ENCODE measurements at places on chromosomes 3 and 15.

GRCh38 chr3:187098923-187099512, 40.3 kb downstream of the RPL39L start:
- DNase-seq: no peak

GRCh38 chr3:24965706-24966385, 462.2 kb upstream of the RARB start:
- DNase-seq: no peak

DNA sequence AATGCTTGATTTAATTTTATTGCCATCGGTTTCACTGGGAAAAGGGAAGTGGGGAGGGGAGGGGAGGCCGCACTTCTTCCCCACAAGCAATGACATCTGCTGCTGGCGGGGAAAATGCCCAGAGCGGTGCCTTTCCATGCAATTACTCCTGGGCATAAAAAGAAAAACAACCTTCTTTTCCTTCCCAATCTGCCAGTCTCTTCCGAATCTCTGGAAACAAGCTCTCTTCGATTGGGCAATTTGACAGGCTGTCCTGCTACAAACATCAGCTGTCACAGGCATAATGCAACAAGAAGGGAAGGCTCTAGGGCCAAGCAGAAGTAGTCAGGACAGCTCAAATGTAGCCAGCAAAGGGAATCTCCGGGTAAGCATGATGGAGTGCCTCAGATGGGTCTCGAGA, 93.4 kb upstream of the STRIT1 start:
- DNase-seq: no peak

DNA sequence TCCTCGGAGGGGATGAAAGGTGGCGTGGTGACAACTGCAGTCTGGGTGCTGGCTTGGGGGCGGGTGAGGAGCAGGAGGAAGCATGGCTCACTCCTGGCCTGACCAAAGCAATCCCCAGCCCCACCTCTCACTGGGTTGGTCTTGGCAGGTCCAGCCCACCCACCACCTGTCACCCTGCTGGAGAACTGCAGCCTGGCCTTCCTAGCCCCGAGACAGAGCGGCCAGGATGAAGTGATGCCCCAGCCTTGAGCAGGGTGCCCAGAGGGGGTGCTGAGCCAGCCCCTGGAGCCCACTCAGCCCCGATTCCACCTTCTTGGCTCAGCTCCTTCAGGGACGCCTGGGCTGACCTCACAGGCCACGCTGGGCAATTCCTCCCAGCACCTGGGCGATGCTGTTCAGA, 89.9 kb downstream of the IQSEC1 start:
- no peak for DNase-seq

DNA sequence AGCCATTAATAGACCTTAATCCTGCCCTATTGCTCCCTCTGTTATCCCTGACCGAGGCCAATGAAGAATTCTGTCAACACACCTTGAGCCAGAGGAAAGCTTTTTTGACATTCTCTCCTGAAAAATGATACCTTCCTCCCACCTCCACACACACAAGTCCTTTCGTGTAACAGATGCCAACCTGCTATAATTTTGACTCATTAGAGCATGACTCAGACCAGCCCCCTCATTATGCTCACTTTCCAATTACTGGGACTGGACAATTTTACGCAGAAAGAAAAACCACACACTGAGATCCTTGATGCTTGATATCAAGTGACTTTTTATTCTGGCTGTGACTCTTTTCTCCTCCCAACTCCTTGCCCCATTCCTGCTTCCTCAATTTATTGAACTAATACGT, 50.9 kb downstream of the LSAMP start:
- no peak for DNase-seq

GRCh38 chr3:38479431-38480092, 16.6 kb upstream of the EXOG start:
- DNase-seq: peak; percentile 83

DNA sequence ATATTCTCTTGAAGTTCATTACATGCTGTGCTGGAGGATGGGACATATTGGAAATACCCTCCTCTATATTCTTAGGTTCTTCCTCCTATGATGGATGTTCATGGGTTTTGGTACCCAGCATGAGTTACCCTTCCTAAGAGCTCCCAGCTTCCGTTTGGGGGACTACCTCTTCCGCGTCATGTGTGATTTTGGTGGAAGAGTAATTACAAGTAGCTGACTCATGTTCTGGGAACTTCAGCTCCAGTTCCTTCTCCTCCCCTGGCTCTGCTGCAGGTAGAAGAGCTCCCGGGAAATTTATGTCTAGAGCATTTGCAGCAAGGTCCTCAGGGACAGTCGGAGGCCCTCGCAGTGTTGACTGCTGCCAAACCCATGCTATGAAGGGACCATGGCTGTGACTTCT, 208.8 kb upstream of the IL12A start:
- no peak for DNase-seq

GRCh38 chr3:134030379-134031347, 938 bp upstream of the SLCO2A1 start:
- DNase-seq: no peak
